Fibroblast of lung (primary cell): ENCODE measurements at places on chromosomes 12 and 14. TPM values are rescaled to one million over a fixed set of nuclear protein-coding genes. Genes with fewer than 3 reads are reported as not detected.

TRHDE gene
- total RNA-seq, result 5.9 and 7.3 TPM in 2 replicates

ESRRB gene
- not detected in 2 replicates for total RNA-seq

GRIP1 gene
- 0.26 TPM in 1 of 2 replicates, not detected in the other for total RNA-seq

MYF5 gene
- not detected in 2 replicates for total RNA-seq

TSPAN19 gene
- total RNA-seq, result not detected in 2 replicates

PRB2 gene
- total RNA-seq, result not detected in 2 replicates

CISTR gene
- not detected in 2 replicates for total RNA-seq

DPF3 gene
- total RNA-seq, result 3.6 and 13.7 TPM in 2 replicates

C3AR1 gene
- total RNA-seq, result 0.17 TPM in 1 of 2 replicates, not detected in the other

ASCL1 gene
- not detected in 2 replicates for total RNA-seq

ZBTB42 gene
- 2.3 and 2.8 TPM in 2 replicates for total RNA-seq

ACVRL1 gene
- total RNA-seq, result 20.8 and 36.2 TPM in 2 replicates

PSME2 gene
- 82.7 and 148 TPM in 2 replicates for total RNA-seq

HAL gene
- total RNA-seq, result 0.17 TPM in 1 of 2 replicates, not detected in the other

CPNE6 gene
- not detected in 2 replicates for total RNA-seq

SYCP3 gene
- total RNA-seq, result 0.17 and 0.26 TPM in 2 replicates

ACOT4 gene
- 0.51 and 1.7 TPM in 2 replicates for total RNA-seq

LTB4R2 gene
- total RNA-seq, result 1.3 and 1.8 TPM in 2 replicates

MORN3 gene
- 0.77 and 0.83 TPM in 2 replicates for total RNA-seq

CD4 gene
- total RNA-seq, result 14.4 and 27.2 TPM in 2 replicates

INHBC gene
- total RNA-seq, result not detected in 2 replicates

ASPG gene
- not detected in 2 replicates for total RNA-seq

GPRC5D gene
- total RNA-seq, result not detected in 2 replicates

REP15 gene
- total RNA-seq, result 0.77 and 0.99 TPM in 2 replicates

IRF2BPL gene
- total RNA-seq, result 36.0 and 45.9 TPM in 2 replicates

MYO1H gene
- 0.77 TPM in 1 of 2 replicates, not detected in the other for total RNA-seq

ABCC9 gene
- total RNA-seq, result 8.7 and 9.9 TPM in 2 replicates

RAD9B gene
- 0.50 and 0.77 TPM in 2 replicates for total RNA-seq

CNOT2 gene
- total RNA-seq, result 116 and 124 TPM in 2 replicates

LRRC10 gene
- total RNA-seq, result not detected in 2 replicates

TMTC2 gene
- total RNA-seq, result 9.0 and 9.7 TPM in 2 replicates

TCL1A gene
- total RNA-seq, result not detected in 2 replicates

KCNK10 gene
- not detected in 2 replicates for total RNA-seq

CARMIL3 gene
- total RNA-seq, result 0.17 and 0.26 TPM in 2 replicates

SLC39A5 gene
- total RNA-seq, result not detected in 2 replicates

KRT79 gene
- not detected in 2 replicates for total RNA-seq

CEBPE gene
- not detected in 2 replicates for total RNA-seq

C12orf56 gene
- total RNA-seq, result 0.77 and 1.5 TPM in 2 replicates

TAS2R43 gene
- total RNA-seq, result 0.99 and 1.0 TPM in 2 replicates

COX8C gene
- total RNA-seq, result 0.33 TPM in 1 of 2 replicates, not detected in the other
